ENCODE measurements at places on chromosomes 16 and 17.

DNA sequence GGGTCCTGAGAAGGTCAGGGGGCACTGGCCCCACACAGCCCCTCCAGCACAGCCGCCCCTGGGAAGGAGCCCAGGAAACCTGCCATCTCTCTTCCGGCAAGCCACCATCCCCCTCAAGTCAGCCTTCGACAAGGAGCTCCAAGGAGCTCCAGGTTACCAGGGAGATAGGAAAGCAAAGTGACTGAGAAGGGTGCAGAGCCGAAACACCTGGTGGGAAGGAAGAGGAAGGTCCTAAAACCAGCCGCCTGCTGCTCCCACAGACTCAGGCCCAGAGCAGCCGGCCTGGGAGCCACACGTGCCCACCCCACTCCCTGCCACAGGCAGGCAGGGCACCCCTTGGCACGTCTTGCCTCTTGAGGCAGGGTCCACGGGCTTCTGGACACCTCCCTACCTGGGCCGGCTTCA is 80.7 kb downstream of the TIMM22 start:
- no peak for DNase-seq

GRCh38 chr17:29190592-29191207 is 10.5 kb upstream of the MYO18A start:
- no peak for DNase-seq

DNA sequence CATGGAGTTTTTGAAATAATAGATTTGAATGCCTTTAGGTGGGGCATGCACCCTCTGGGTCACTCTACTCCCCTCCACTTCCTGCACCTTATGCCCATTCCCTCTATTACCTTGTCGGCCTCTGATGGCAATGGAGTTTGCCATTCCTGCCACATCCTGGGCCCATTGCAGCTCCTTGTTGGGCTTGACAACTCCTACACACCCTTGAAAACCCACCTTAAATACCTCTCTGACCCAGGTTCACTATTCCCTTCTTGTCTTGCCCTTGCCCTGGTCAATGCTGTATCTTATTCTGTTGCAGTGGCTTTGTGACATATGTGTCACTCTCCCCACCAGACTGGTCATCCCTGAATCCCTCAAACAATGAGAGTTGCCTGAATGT is 2.4 kb downstream of the CCR7 start:
- no peak for DNase-seq

DNA sequence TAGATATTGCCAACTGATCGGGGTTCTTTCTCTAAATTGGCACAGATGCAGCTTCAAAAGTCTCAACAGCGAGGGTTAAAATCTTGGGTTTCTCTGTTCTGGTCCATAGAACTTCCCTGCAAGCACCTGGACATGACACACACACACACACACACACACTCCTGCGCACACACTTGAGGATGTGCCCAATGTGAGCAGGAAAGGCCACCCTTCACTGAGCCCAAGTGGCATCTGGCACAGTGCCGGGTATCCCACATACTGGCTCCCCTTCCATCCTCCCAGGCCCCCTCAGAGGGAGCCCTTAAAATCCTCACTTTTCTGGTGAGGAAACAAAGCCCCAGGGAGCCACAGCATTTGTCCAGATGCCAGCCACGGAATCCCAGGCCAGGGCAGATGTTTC is 55.5 kb downstream of the ZNF423 start:
- DNase-seq = no peak

DNA sequence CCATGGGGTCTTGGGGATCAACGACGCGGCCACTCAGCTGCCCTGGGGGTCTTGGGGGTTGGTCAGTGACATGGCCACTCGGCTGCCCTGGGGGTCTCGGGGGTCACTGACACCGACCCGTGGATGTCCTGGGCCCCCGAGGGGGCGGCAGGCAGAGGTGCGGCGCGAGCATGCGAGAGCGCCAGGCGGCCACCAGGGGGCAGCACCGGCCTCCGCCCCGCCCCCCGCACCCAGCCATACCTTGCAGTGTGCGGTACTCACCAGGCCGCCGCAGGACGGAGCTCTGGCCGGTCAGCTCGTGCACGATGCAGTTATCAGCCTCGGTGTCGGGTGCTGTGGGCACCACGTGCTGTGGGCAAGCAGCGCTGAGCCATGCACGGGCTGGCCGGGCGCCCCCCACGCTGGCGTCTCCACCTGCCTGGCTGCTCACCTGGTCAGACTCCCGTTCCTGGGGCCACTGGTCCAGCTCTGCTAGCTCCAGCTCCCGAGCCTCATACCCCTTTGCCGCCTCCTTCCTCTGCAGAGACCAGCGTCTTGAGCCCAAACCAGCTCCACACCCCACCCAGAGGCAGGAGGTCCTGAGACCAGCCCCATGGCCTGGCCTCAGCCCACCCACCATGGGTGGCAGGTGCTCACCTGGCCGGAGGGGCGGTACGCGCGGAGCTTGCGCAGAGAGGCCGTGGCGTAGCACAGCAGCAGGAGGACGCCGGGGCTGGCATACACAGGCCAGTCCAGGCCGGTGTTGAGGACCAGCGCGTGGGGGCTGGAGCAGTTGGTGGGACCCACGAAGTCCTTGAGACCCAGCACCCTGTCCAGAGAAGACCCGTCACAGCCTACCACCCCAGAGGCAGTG is 31.2 kb downstream of the CTU2 start:
- peak; percentile 73 for DNase-seq

DNA sequence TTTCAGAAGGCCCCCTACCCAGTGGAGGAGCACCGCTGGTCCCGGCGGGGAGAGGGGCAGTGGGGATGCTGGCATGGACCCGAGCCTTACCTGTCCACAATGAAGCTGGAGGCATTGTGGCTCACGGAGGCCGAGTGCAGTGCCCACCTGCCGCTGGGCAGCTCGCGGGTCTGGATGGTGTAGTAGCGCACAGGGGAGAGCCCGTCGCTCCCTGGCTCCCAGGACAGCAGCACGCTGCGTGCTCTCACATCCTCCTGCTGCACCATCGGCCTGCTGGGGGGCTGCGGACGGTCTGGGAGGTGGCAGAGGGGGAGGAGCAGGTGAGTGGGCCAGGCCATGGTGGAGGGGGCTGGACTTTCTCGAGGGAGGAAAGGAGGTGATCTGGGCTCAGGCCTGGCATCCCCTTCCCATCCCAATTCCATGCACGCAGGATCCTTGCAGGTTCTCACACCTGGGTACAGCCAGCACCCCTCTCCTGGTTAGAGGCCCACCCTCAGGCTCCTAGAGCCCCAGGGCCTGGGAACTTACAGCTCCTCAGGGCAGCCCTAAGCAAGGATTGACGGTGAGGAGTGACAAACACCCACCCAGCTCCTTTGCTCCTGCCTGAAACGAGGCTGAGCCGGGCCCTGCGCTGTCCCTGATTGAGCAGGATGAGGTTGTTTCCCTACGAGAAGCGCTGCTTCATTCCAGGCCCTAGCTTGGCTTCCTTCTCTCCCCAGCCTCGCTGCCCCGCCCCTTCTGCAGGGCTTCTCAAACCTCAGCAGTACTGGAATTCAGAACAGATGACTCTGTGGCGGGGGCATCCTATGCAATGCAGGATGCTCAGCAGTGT is 76.2 kb upstream of the CDC42EP4 start:
- peak; percentile 65 for DNase-seq

- DNase-seq = no peak
These were observed 2.1 kb downstream of the GSE1 start for GRCh38 chr16:85615014-85615851.

DNA sequence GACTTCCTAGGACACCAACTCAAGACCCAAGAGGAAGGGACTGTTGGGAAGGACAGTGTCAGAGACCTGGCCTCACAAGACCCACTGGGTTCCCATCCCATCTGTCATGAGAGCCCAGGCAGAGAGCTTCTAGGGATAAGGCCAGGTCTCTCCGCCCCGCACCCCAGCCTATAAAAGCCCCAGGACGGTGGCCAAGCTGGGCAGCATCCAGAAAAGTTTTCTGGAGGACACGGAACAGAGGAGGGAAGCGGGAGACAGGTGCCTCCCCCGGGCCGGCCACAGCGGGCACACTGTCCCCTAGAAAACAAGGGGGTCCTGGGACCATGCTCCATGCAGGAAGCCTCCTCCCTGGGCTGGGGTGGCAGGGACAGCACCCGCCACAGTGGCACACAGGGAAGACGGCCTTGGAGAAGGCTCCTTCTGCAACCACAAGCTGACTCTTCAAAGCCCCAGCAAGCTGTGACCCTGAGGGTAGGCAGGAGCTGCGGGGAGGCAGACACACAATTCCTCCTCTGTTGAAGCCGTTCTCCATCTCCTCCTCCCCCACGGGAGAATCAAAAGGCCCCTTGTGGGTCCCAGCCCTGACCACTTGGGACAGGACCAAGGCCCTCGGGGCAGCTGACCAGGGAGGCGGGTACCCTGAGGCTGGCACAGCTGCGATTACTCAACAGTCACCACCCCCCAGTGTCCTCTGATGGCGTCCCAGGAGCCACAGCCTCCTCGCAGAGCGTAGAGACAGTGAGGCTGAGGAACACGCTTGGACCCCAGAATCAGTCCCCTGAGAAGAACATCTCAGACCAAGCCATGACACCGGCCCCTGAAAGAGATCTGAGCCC is 26.1 kb downstream of the TRPV3 start:
- DNase-seq = no peak

DNA sequence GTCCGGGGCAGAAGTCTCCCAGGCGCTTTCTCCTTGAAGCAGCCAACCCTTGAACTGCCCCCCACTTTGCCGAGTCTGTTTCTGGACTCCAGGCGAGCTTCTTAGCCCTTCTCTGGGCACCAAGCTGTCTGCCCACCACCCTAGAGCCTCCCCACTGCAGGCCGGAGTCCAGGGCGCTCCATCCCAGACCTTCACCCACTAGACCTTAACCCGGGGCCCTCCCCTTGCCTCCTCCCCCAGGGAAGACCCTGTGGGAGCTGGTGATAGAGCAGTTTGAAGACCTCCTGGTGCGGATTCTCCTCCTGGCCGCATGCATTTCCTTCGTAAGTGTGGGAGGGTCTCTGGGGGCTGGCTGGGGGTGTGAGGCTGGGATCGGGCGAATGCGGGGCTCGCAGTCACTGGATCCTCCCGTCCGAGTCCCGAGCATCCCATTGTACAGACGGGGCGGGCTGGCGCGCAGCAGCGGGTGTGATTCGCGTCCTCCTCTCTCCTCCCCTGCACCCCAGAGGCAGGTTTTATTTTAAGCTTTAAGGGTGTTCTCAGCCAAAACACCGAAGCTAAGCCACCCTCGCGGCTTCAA is 1.1 kb downstream of the ATP2A1 start:
- no peak for DNase-seq
